Transverse colon (tissue), 4 donors: ENCODE measurements at places on chromosomes 7 and 10. TPM values are rescaled to one million over a fixed set of nuclear protein-coding genes. Genes with fewer than 3 reads are reported as not detected.
A peak's percentile ranks its signal among the peaks of the same experiment; 100 is the strongest.

- DNase-seq, result no peak
Measured at GRCh38 chr7:129950933-129951225, 1.9 kb downstream of the UBE2H start.

GRCh38 chr7:137618748-137619147 is 228.0 kb downstream of the DGKI start:
- no peak for DNase-seq

GRCh38 chr10:18005781-18006456 is 54.2 kb downstream of the SLC39A12 start:
- no peak for DNase-seq

GRCh38 chr7:131288450-131288849 is 39.2 kb upstream of the MKLN1 start:
- no peak for DNase-seq

DNA sequence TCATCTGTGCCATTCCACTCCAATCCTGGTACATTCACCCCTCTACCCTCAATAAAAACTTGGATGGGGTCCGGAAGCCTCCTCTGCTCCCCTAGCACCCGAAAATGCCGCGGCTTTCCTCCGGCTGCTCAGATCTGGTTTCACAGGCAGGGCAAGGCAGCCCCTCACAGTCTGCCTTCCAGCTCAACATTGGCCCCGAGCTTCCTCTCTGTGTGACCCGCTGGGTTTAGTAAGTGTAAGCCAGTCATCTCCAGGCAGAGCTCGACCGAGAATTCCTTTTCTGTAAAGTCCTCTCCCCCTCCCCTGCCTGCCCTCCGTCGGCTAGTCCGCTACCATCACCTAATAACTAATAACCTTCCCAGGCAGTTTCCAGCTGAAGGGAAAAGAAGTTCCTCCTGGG is 3.4 kb downstream of the INHBA start:
- no peak for DNase-seq

GRCh38 chr7:82445271-82445670 is 1.7 kb upstream of the CACNA2D1 start:
- DNase-seq, result no peak

GRCh38 chr7:47518827-47519226 is 63.1 kb downstream of the TNS3 start:
- DNase-seq, result no peak

- DNase-seq, result no peak
Measured at GRCh38 chr10:123682477-123682876, 16.3 kb downstream of the GPR26 start.

GRCh38 chr7:15752377-15752776 is 65.9 kb upstream of the MEOX2 start:
- no peak for DNase-seq

DNA sequence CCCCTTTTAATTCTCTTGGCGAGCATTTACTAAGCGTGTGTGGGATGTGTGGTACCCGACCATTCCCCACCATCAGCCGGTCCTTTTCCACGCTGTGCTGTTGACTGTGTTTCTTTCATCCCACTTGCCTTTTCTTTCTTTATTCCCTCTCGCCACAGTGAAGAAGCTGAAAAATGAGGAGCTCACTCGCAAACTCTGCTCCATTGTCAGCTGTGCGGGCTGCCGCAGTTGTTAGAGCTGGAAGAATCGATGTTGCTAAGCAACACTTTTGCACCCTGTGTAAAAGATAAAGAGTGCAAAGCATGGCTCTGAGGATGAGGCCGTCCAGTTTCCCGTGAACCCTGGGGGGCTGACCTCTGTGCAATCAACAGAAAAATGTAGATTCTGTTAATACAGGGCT is 203.1 kb upstream of the NEBL start:
- DNase-seq, result no peak

- no peak for DNase-seq
Measured at GRCh38 chr10:57579926-57580325, 687.8 kb downstream of the IPMK start.

GRCh38 chr7:104694710-104695109 is 319.3 kb upstream of the KMT2E start:
- no peak for DNase-seq

- DNase-seq, result no peak
Measured at GRCh38 chr10:74310652-74311257, 159.7 kb downstream of the ADK start.

DNA sequence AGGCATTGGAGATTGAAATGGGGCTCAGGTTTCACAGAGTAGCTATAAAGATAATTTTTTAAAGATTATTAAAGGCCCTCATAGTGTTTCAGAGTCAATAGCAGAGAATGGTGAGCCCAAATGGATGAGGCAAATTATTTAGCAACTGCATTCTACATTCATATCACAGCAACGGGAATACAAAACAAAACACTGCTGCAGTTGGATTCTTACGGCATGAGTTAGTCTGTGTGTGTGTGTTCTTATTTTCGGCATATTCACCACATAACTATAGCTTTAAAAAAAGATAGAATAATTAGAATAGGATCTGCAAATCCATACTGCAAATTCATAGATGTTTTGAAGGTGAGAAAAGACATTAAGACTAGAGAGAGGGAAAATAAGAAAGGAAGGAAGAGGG is 66.0 kb downstream of the SUGCT start:
- no peak for DNase-seq

- DNase-seq, result no peak
Measured at GRCh38 chr7:28807396-28807994, 150.6 kb downstream of the TRIL start.

- no peak for DNase-seq
Measured at GRCh38 chr10:31945392-31945791, 16.8 kb upstream of the ARHGAP12 start.

GRCh38 chr7:98802088-98802780 is 67.6 kb downstream of the TMEM130 start:
- peak; percentile 10 for DNase-seq

DNA sequence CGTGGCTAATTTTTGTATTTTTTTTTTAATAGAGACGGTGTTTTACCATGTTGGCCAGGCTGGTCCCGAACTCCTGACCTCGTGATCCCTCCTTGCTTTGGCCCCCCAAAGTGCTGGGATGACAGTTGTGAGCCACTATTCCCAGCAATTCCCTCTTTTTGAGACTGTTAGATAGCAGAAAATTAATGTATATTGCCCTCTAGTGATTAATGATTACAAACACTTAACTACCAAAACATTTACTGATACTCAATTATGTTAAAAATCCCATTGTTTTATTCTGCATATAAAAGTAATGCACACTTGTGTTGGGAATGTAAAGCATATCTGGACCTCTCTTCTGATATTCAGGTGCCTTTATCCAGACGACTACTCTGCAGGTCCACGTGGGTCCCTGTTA is 41.2 kb upstream of the COBL start:
- DNase-seq, result no peak

DNA sequence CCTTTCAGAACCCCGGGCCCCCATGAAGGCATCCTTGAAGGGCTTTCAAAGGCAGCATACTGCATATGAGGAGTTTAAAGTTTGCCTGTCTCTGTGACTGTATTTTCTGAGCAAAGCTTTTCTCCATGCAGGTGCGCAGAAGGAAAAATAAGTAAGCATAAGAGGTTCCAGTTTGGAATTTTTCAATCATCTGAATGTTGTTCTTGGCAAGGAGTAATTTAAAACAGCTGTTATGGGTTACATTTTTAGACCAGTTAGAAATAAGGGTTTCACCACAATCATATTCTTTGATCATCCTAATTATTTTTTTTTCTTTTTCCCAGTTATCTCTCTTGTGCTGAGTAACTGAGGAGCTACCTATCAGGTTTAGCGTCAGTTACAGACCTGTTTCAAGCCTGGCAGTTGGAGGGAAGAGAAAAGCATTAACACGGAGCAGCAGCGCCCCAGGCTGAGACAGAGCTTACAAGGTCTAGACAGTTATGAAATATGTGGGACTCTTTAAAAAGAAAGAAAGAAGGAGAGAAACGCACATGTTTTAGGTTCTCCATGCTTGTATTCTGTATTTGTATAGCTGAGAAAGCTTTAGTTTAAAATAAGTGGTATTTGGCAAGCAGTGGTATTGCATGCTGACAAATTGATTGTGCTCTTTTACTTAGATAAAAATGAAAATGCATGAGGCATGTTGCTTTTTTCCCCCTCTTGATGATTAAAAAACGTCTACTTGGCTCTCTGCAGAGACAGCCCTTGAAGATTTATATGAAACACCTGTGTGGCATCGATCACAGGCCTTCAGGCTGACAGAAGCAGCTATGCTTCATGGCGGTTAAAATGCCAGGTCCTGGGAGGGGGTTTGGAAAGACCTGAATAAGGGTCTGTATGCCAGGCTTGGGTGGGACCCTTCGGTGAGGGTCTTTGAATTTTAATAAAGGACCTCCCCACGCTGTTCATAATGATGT is 157.6 kb downstream of the GRK5 start:
- DNase-seq, result no peak

DNA sequence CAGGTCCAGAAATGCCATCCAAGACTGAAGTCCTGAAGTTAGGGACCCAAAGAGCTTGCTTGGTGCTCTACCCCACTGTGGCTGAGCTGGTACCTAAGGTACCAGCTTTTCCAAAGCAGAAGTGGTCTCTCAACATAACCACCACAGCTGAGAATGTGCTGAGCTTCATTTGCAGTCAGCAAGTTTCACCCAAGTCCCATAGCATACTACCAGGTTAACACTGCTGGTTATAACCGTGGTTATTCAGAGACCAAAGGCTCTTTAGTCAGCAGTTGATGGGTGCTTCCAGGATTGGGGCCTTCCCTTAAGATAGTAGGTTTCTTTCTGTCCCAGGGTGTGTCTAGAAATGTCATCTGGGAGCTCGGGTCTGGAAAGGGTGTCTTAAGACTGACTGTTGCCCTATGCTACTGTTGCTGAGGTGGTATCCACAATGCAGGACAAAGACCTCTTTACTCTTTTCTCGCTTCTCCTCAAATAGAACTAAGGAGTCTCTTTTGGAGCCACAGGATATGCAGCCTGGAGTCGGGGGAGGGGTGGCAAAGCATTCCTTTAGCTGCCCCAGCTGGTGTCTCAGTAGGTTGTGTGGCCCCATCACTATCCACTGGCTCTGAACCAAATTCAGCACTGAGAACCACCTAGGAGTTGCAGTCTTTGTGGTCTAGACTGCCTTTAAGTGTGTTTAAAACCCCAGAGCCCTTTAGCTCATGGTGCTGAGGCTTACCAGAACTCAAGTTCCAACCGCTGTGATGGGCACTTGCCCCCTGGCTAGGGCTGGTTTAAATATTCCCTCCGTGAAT is 354.9 kb upstream of the SEMA3C start:
- DNase-seq, result no peak

- DNase-seq, result no peak
Measured at GRCh38 chr7:64863969-64864368, 39.1 kb upstream of the ZNF273 start.

GRCh38 chr7:47502240-47502877 is 79.6 kb downstream of the TNS3 start:
- DNase-seq, result peak; percentile 77

DNA sequence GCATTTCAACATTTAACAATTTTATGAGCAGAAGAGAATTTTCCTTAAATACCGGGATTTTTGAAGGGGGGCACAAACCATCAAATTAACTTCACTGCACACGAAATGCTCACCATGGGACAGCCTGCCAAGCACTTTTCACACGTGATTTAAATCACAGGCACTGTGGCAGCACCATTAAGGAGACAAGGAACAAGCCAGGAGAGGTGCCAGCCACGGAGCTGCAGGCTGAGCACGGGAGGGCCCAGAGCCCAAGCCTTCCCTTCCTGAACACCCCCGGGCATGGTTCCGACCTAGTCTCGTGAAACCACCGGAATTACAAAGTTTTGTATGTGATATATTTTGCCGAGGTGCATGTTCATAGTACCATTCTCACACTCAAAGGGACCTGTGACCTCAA is 13.4 kb downstream of the PITRM1 start:
- no peak for DNase-seq

DNA sequence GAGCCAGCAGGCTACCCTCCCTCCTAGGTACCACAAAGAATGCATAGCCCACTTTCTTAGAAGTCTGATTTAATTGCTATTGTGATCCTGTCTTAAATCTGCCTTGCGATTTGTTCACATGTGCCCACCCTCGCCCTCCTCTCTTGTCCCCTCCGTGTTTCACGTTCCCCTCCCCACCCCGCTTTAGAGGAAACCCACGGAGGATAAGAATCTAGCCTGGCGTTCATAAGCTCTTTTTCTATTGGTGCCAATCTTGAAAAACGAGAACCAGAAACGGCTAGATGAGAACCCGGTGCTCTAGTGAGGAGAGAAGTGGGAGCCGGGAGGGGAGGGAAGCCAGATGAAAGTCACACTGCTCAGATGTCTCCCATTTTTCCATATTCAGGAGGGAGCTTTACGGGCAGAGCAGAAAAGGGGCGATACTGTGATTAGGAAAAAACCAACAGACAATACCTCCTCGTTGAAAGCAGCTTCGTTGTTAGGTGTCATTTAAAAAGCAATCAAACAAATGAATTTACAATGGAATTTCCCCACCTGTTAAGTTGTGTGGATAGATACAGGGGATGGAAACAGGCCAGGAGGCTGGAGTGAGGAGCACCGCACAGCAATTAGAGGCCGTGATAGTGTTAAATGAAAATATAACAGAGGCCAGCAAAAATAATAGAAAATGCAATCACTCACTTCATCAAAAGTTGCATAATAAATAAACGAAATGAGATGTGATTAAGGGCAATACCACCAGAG is 272.1 kb downstream of the GATA3 start:
- no peak for DNase-seq

- DNase-seq, result peak; percentile 5
Measured at GRCh38 chr10:132392811-132393694, 3.9 kb upstream of the PWWP2B start.

- DNase-seq, result no peak
Measured at GRCh38 chr7:98730326-98730725, 113.2 kb downstream of the NPTX2 start.

GRCh38 chr7:92843034-92843760 is 6.8 kb upstream of the CDK6 start:
- no peak for DNase-seq

DNA sequence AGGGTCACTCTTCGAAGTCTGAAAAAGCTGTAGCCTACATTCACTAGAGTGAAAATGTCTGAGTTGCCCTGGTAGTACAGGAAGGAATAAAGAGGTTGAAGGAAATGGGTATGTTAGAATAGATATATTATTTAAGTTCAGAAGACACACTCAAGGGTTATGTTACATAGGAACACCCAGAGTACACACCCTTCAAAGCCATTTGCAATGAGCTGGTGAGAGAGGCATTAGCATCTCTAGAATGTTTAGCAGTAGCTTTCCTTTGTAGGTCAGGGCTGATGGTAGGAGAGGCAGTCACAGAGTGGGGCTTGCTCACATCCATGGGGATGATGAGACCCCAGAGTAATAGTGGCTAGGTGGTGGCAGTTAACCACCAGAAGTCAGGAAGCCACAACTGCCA is 221.2 kb downstream of the SLC25A13 start:
- DNase-seq, result no peak

RGR gene
- 1.1 TPM for total RNA-seq

ADCY1 gene
- total RNA-seq, result not detected

TLL2 gene
- 0.32 TPM for total RNA-seq

GALNT17 gene
- total RNA-seq, result 6.6 TPM

OGDHL gene
- total RNA-seq, result 2.2 TPM

OR2F2 gene
- total RNA-seq, result not detected

ZNF862 gene
- 22.1 TPM for total RNA-seq

GET4 gene
- total RNA-seq, result 116 TPM

SLC26A4 gene
- 0.16 TPM for total RNA-seq

NAT16 gene
- total RNA-seq, result not detected

TMEM225B gene
- 1.6 TPM for total RNA-seq

PNLIP gene
- not detected for total RNA-seq

ADAM8 gene
- 7.3 TPM for total RNA-seq
